DMS79 (cell line): ENCODE measurements at places on chromosomes 6 and 20.

GRCh38 chr6:132929141-132929540, 114.8 kb downstream of the RPS12 start:
- DNase-seq, result no peak

GRCh38 chr6:52415333-52415732, 4.8 kb upstream of the EFHC1 start:
- DNase-seq, result no peak

GRCh38 chr6:24099181-24099580, 26.8 kb upstream of the NRSN1 start:
- DNase-seq, result no peak

GRCh38 chr20:62320581-62321354, 18.0 kb downstream of the ADRM1 start:
- DNase-seq, result no peak

- DNase-seq, result no peak
These were observed 2.9 kb upstream of the RAMACL start for GRCh38 chr6:166589337-166589731.

- DNase-seq, result no peak
These were observed 85.5 kb upstream of the ZNF217 start for GRCh38 chr20:53678990-53679596.

DNA sequence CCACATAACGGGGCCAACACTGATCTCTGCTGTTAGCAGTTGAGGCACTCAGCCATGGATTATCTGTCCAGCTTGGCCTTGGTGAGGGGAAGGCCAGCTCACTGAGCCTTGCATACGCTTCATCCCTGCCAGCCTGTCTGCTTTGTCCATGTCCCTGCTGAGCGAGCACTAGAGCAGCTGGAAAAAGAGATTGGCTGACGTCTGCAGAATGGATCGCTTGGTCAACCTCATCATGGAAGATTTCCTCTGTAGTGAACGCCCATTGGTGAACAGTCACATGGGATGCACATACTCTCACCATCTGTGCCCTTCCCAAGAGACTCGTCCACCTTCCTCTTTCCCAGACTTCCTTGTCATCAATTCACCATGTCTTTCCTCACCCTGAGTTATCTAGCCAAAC, 26.9 kb downstream of the MUC22 start:
- no peak for DNase-seq

DNA sequence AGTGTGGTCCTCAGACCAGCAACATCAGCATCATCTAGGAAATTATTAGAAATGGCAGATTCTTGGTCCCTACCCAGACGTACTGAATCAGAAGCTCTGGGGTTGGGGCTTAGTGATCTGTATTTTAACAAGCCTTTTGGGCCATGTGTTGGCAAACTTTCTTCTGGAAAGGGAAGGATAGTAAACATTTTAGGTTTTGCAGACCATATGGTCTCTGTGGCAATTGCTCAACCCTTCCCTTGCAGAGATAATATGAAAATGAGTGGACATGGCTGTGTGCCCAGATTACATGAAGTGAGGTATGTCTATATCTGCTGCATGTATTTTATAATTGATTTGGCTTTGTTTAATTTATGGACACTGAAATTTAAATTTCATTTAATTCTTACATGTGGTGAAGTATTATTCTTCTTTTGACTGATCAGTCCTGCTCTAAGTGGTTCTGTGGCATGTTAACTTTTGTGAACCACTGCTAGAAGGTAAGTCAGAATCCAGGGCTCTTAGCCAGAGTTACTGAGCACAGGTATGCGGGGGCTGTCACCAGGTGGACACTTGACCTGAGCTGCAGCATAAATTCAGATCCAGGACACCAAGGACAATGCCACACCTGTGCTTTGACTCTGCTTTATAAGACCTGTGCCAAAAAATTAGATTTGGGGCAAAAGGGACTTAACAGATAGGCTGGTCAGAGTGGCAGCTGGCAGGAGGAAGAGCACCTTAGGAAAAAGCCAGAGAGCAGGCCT, 43.2 kb downstream of the LY86 start:
- DNase-seq, result no peak

DNA sequence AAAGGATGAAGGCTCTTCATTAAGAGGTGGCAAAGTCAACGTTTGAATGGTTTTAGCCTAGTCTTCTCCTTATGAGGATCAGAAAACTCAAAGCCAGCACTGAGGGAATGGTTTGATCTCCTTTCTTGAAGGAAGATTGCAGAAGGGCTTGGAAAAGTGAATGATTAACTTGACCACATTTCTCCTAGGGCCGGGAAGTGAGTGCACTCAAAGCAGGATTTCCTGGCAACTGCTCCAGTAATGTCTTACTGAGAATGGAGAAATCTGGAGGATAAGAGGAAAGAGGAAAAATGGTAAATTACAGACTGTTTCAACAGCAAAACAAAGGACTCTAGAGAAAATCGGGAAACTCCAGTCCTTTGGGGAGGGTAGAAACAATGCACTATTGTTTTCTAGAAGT, 189.0 kb upstream of the FOXA2 start:
- no peak for DNase-seq

DNA sequence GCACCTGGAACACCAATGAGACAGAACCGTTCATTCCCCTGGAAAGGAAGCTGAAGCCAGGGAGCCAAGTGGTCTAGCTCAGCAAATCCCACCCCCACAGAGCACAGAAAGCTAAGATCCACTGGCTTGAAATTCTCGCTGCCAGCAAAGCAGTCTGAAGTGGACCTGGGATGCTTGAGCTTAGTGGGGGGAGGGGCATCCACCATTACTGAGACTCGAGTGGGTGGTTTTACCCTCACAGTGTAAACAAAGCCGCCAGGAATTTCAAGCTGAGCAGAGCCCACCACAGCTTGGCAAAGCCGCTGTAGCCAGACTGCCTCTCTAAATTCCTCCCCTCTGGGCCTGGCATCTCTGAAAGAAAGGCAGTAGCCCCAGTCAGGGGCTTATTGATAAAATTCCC, 53.1 kb downstream of the KIF16B start:
- no peak for DNase-seq

DNA sequence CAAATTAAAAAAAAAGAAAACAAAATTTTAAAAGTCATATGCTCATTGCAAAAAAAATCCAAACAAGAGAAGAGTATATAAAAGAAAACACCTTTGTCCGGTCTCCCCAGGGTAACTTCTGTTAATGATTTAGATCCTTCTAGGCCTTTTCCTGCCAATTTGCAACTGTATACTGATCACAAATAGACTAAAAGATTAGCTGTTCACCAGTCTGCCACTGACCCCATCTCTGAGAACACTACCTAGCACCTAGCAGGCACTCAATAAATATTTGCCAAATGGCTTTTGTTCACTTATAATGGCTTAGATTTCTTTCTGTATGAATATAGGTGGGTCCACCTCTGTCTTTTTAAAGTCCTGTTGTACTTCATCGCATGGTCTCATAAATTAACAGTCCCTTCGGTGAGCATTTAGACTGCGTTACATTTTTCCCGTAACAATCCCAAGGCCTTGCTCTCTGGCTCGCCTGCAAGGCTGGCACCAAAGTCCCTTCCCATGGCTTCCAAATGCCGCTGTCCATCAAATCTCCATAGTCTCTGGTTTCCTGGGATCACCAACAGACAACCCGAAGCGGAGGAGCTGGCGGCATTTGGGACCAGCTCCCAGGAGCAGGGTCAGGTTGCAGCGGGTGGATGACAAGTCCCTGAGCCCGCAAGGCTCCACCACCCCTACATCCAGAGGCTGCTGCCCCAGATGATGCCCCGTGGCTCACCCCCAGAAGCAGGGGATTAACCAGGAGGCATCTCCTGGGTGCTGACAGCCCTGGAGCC, 11.8 kb downstream of the JPH2 start:
- no peak for DNase-seq

DNA sequence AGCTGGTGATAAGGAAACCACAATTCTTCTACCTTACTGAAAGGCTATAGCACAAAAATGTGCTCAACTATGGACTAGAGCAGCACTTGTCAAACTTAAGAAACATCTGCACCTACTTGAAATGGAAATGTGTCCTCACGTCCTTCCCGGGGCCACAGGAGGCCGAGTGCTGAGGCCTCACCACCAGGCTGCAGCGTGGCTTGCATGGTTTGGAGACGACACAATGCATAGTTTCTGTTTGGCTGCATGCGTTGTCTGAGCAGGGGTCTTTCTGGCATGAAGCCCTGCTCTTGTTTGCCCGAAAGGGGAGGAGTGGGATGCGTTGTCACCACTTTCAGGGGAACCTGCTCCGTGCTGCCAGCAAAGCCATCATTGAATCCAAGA, 228.8 kb downstream of the TTLL2 start:
- no peak for DNase-seq

GRCh38 chr6:89886378-89887120, 7.7 kb upstream of the GJA10 start:
- no peak for DNase-seq
